ENCODE measurements at places on chromosomes 5 and 9.
A peak's percentile ranks its signal among the peaks of the same experiment; 100 is the strongest.

DNA sequence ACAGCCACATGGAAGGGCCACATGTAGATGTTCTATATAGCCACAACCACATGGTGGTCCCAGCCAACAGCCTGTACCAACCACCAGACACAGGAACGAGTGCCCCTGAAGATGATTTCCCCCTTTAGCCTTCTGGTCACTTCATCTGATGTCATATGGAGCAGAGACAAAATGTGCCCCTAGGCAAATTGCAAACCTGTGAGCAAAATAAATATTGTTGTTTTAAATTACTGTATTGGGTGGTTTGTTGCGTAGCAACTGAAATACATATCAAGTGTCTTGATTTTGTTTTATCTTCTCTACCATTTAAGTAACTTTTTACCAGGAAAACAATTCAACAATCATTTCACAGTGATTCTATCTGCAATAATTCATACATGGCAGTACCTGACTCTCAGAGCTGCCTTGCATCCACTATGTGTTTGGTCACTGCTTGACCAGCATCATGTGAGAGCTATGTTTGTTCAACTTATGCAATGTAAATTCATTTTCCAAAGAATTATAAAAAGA lies 142.5 kb upstream of the VLDLR start:
- no peak for DNase-seq

DNA sequence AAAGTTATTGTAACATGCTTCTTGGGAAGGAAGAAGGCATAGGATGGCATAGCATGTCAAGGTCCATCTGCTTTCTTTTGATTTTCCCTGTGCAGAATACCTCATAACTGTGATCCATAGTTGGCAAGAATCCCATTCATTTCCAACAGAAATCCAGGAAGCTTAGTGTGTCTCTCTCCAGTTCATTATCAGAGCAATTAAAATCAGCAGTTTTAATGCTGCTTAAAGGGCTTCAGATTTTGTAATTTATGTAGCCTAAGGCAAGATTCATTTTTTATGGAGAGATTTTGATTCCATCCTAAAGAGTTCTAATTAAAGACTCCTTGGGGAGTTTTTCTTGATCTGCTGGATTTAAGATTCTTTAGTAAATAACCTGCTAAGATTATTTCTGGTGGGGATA lies 560.1 kb downstream of the PDE4D start:
- no peak for DNase-seq

DNA sequence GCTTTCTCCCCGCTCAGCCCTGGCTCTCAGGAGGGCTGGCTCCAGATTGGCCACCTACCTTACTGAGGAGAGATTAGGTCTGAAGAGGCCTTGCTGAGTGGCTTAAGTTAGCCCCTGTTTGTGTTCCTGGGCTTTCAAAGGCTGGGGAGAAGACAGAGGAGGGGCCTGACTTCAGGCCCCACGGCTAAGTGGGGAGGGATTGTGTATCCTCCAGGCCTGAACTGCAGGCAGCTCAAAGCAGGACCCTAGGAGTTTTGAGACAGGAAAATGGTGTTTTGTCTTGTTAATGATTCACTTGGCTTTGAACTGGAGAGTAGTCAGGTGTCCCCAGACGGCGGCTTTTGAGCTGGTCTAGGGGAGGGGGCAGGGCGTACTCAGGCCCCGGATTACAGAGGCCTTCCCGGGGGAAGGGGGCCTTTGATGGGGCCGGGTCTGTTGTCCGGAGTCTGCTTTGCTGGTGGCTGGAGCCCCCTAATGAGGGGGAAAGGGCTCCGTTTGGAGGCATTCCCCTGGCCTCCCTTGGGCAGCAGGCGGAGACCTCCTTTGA lies 162.0 kb upstream of the SMIM23 start:
- DNase-seq: peak; percentile 48

GRCh38 chr5:133247881-133248624 lies 196.2 kb downstream of the HSPA4 start:
- no peak for DNase-seq

- no peak for DNase-seq
Measured at GRCh38 chr9:113790093-113790492, 86.0 kb upstream of the ZNF618 start.

All from sigmoid colon (tissue), 7 donors.